ENCODE measurements at places on chromosomes 4 and X.

- DNase-seq, result no peak
These were observed 720.9 kb downstream of the RAPGEF2 start for GRCh38 chr4:159823743-159824142.

GRCh38 chr4:152218576-152218975, 317.3 kb downstream of the FBXW7 start:
- DNase-seq, result no peak

GRCh38 chr4:63155561-63155960, 1253.7 kb downstream of the TECRL start:
- no peak for DNase-seq

GRCh38 chrX:50514811-50515210, 44.2 kb upstream of the DGKK start:
- no peak for DNase-seq

DNA sequence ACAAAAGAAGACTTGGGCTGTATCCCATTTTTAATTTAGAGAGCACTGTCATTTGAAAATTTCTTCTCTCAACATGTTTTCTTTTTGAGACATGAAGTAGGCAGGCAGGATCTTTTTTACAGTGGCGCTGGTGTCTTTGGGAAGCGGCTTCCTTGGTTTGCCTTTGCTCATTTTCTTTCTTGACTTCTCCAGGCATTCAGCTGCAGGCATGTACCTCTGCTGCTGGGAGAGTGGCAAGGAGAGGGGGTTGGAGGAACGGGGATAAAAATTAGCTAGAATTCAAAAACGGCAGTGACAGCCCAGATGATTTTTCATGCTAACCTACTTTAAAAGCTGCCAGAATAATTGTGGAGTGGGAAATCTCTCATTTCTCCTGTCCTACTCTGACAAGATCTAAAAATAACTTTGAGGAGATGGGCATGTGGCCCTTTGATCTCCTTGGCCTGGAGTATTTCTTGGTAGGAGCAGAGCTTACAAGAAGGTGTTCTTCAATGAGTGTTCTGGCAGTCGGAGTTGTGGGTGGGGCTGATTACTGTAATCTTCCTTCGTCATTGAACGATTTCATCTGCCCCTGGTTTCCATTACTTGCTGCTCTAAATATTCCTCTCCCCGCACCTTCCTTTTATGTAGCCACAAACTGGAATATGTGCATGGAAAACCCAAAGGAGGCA, 54.8 kb downstream of the TBL1X start:
- no peak for DNase-seq

DNA sequence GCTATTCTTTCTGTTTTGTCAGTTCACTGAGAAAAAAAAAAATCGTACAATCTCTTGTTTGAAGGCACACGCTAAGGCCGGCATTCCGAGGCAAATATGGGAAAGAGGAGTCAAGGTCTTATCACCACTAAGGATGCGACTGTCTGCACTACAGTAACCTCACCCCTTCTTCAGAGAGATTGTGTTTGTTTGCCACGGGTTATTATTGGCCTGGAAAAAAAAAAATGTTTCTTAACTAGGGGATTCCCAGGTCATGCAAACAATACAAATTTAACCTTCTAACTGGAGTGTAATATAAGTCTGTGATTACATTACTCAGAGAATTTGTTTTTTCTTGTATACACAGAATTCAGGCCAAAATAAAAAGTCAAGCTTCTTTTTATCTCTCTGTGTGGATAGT, 168.3 kb downstream of the TMA16 start:
- no peak for DNase-seq

DNA sequence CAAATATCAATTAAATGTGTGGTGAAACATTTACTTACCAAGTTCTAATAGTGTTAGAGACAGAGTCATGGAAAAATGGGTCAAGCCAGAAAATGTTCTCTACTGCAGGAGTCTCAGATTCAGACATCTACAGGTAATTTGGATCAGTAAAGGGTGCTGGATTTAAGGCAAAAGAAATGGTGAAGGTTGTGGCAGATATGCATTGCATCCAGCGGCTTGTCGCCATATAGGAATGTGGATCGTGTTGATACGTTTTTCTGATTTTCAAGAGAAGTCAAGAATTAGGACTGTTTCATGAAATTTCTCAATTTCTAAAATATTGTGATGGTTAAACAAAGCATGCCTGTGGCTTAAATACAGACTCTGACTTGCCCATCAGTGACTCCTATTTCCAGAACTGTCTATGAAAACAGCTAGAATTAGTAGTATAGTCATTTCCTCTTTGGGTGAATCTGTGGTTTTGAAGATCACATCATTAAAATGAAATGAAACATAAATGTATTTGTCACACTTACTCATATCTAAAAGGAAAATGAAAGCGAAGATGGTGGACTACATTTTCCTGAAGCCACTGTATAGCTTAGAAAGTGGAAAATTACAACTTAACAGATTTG, 110.1 kb upstream of the VEGFC start:
- no peak for DNase-seq

- no peak for DNase-seq
These were observed 180.0 kb downstream of the DHRSX start for GRCh38 chrX:2320580-2321327.

- no peak for DNase-seq
These were observed 33.9 kb downstream of the FBXW7 start for GRCh38 chr4:152501846-152502536.

GRCh38 chr4:153773236-153773690, 13.4 kb upstream of the RNF175 start:
- DNase-seq, result no peak

DNA sequence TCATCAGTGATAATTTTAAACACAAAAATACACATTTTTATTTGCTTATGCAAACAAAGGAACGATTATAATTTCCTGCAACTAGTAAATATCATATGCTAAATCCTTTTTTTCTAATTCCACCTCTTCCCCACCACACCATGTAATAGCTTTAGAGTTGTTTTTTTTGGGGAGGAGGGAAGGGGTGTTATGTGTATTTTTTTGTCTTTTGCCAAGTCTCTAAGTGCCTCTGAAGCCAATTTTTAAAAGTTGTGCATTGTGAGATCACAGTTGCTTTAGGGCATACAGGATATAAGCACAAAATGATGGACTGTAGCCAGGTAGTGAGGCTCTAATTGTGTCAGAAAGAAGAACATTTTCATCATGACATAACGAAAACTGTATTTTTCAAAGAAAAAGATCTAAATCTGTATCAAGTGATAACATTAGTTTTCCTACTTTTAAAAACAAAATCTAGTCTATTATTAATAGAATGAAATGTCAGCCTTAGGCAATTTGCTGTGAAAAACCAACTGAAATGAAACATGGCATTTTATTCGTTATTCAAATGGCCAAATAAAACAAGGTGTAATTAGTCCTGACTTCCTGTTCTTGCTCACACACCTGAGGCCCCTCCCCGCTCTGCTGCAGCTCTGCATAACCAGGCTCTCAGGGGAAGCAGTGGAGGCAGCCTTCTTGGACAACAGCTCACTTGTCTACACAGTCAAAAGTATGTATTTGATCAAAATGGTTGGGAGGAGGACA, 157.4 kb downstream of the PALLD start:
- no peak for DNase-seq

- DNase-seq, result no peak
These were observed 134.0 kb upstream of the ANXA3 start for GRCh38 chr4:78417603-78418002.

DNA sequence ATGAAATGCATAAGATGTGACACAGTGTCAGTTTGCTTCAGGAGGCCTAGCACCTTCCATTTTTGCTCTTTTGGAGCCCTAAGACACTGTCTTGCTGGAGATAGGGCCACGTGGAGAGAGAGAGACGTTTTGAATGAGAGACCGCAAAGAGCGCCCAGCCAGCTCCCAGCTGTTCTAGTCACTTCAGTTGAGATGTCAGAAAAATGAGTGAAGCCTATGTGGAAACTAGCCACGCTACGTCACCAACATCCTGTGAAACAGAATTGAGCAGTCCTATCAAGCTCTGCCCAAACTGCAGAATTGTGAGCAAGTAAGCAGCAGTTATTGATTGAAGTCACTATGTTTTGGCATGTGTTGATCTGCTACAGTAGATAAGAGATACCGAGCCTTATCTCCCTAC, 13.1 kb downstream of the GPR82 start:
- DNase-seq, result no peak

GRCh38 chrX:39073131-39073530, 271.9 kb downstream of the MID1IP1 start:
- DNase-seq, result no peak

- DNase-seq, result no peak
These were observed 597.0 kb downstream of the IQCM start for GRCh38 chr4:149218672-149219071.

- DNase-seq, result no peak
These were observed 448.2 kb upstream of the FAT1 start for GRCh38 chr4:187171706-187172339.

GRCh38 chrX:71618303-71618721, at the start of gene CXCR3:
Gene CXCR3, minus strand, starts transcription at chrX:71618511. Its CDS starts 62 bp downstream, at chrX:71618449.
- peak; percentile 38 for DNase-seq

DNA sequence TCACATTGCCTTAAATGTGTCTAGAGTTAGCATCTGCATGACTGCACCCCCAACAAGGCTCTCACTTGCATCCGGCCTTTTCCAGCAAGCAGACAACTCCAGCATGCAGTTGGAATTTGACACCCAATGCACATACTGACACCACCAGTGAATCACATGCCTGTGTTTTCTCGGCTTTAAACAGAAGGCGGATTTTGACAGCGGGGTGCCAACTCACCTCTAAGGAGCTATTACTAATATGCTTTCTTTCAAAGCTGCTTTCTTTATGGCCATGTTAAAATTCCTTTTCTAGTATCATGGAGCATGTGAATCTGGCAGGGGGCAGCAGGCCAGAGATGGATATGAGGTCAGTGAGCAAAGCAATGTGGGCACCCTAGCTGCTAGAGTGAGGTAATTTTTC, 78.0 kb upstream of the CLNK start:
- DNase-seq, result no peak

GRCh38 chr4:185480016-185480732, 8.6 kb upstream of the CCDC110 start:
- no peak for DNase-seq

DNA sequence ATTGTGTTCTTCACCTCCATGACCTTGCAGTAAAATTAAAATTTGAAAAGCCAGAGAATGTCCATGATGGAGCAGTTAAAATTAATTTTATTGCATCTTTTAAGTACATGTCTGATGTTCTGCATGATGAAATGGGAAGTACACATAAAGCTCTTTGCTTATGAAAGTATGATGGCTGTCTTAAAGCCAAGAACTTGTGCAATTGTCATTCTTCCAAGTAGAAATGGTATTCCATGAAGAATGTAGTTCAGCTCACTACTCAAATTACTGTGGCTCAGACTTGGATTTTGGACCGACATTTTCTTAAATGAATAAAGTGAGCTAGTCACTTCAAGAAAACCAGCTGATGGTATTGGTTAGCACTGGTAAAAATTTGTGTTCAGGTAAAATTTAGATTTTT, 161.7 kb upstream of the CXCL13 start:
- DNase-seq, result no peak

- DNase-seq, result no peak
These were observed 361.4 kb downstream of the CBLL2 start for GRCh38 chrX:22634083-22634482.

DNA sequence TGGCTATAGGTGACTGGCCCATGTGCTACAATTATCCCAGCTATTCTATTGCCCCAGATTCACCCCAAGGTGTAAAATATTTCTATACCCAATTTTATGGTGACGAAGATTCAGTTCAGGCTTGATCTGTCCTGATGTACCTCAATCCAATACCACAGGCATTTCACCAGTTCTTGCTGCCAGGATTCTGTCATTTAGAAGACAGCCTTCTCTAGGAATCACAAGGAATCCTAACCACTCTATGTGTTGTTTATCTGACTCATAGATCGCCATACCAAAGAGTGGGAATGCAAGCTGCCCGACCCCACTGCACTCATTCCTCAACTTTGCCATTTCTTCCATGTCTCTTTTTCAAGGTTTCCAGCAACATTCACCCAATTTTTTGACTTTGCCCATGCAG, 355.0 kb upstream of the EMCN start:
- no peak for DNase-seq

DNA sequence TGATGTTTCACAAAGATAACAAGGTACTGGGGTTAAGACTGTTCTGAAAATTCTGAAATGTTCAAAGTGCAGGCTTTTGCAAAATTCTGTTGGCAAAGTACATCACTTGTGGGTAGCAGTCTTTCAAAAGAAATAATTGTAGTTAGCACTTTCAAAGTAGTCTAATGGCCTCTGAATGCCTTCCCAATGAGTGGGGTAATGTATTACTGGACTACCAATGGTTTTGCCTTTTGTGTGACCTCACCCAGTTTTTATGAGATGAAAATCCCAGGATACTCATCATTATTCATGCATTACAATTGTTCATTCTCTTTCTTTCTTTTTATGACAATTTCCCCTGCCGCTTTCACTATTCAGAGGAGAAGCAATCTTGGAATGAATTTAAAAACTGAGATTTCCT, 686.1 kb downstream of the GLUD2 start:
- no peak for DNase-seq

GRCh38 chrX:29295987-29296680, 708.9 kb downstream of the IL1RAPL1 start:
- DNase-seq, result no peak

- DNase-seq, result no peak
These were observed 140.2 kb downstream of the STIM2 start for GRCh38 chr4:27000820-27001219.

DNA sequence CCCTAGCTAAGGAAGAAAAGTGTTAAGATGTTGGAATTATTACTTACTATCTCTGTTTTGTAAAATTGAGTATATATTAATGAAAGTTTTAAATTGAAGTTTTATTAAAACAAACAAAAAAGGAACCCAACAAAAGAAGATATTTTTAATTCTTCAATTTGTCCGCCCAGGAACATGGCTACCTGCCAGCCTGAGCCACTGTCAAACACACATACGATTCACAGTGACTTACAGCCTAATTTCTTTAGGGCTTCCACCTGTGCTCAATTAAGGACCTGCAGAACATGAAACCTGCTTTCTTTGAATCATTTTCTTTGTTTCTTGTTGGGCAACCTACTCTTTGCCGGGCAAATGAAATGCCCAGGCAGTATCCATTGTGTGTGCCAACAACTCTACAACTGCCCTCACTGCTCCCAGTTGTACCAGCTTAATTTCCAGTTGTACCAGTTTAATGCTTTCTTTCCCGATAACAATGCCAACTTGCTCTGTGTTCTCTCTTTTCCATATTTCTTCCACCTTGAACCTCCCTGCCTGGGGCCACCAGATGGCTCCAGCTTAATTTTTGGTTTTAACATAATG, 181.7 kb downstream of the GBA3 start:
- no peak for DNase-seq

- no peak for DNase-seq
These were observed 25.4 kb downstream of the MBNL3 start for GRCh38 chrX:132463411-132463810.

All from stimulated activated CD8-positive, alpha-beta memory T cell treated with anti-CD3 and anti-CD28 coated beads, Interleukin-4, amount 100 ng/mL, for 1 hour (primary cell).